ENCODE measurements at places on chromosomes 6 and 20.

- DNase-seq, result no peak
These were observed 15.9 kb downstream of the OSBPL2 start for GRCh38 chr20:62254021-62254724.

- DNase-seq, result peak; percentile 84
These were observed 7.4 kb downstream of the PERP start for GRCh38 chr6:138099832-138100231.

DNA sequence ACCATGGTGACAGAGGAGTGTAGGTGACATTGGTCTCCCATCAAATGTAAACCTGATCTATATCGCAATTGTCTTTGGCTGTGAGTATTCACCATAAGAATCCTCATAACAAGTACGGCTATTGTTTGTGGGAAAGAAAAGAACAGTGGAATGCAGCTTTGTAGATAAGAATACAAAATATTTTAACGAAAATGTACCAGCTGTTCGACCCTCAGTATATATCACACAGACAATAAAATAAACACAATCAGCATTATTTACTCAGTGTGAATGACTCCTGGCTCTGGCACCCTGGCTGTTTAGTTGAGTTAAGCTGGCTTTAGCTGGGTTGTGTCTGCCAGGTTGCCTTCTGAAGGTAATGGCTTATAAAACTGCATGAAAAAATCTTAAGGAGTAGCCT is 43.4 kb downstream of the SNRNP48 start:
- peak; percentile 45 for DNase-seq

DNA sequence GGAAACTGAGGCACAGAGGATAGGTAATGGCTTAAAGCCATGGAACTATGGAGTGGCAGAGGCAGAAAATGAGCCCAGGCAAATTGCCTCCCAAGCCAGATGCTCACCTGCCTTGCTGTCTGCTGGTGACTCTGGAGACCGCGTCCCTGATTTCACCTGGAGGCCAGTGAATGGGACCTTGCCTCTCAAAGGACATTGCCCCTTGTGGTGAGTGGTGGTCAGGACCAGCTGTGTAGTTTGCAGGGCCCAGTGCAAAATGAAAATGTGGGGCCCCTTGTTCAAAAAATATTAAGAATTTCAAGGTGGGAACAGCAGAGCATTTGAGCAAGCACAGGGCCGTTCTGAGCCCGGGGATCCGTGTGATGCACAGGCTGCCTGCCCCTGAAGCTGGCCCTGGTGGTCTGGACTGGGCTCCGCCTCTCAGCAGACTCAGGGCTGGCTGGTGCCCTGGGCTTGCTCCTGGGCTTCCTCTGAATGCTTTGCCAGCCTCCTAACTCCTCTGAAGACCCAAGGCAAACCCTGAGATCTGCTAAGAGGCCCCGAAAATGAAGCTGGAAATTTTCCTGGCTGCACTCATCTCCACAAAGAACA is 19.8 kb upstream of the KCNG1 start:
- no peak for DNase-seq

DNA sequence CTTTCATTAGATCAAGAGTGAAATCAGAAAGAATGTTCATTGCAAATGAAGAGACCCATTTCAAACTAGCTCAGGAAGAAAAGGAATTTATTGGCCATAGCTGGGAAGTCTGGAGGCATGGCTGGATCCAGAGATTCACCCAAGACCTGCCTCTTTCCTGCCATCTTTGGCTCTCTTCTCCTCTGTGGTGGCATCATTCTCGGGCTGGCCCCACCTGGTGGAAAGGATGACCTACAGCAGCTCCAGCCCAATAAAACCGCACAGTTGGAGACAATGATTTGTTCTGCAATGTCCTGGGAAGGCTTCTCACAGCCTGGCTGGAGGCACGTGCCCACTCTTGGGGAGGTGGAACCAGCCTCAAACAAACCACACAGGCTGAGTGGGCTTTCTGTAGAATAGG is 18.1 kb upstream of the FERMT1 start:
- no peak for DNase-seq

DNA sequence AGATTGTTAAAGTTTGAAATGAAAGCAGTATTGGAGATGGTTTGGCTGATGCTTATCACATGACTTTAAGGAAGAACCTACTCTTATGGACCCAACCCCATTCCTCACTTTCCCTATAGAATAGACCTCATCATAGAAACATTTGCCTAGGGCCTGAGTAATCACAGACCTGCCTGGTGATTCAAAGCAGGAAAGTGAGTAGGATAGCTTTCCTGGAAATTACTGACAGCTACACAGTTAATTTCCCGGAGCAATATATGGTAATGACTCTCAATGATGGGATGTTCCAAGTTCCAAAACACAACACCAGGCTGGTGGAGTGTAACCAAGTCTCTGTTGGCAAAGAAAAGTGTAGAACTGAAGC is 233.8 kb downstream of the SIM1 start:
- peak; percentile 27 for DNase-seq
